ENCODE measurements at places on chromosomes 11 and 22. TPM values are rescaled to one million over a fixed set of nuclear protein-coding genes. Genes with fewer than 3 reads are reported as not detected.

The TRIM29 gene
- total RNA-seq, result not detected

The ADAMTS8 gene
- not detected for total RNA-seq

The MAP6 gene
- 0.27 TPM for total RNA-seq

The SCGB1A1 gene
- total RNA-seq, result not detected

The SLC22A8 gene
- total RNA-seq, result not detected

The IL17RA gene
- 13.0 TPM for total RNA-seq

The KCNJ1 gene
- total RNA-seq, result under 0.01 TPM

The TRIM49 gene
- total RNA-seq, result not detected

Data from thoracic aorta endothelial cell (primary cell).